Activated CD4-positive, alpha-beta T cell treated with anti-CD3 and anti-CD28 coated beads, Interleukin-2, amount 50 U/mL, for 48 hours (primary cell): ENCODE measurements at places on chromosomes 1 and 21.

GRCh38 chr1:11777658-11778322 lies 15.8 kb downstream of the C1orf167 start:
- no peak for DNase-seq

GRCh38 chr21:36003776-36004175 lies 56.5 kb downstream of the SETD4 start:
- DNase-seq, result no peak

DNA sequence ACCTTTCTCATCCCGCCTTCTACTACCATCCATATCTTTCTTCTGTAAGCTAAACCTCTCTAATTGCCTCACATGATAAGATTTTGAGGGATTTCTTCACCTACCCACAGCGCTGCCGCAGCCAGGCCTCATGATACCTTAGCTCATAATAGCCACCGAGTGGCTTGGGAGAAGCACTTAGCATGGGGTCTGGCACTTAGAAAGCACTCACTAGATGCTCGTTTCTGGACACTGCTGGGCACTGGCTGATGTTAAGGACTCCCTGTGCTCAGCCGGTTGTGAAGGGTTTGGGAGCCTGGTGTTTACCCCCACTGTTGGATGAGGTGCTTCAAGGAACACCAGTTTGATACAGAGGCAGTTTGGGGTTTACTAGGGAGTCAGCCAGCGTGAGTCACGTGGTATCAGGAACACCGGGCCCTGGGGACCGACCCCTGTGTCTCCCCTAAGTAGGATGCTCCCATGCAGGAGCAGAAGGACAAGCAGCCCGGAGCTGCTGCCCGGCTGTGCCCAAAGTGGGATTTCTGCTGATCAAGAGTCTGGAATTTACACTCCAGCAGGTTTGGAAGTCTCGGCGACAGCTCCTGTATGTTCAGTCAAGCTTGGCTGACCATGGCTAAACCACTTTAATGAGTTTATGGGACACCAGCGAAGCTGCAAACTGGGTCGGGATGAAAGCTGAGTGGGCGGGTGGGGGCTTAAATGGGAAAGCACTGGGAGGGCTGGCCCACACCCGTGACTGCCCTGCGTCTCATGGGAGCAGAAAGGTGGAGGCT lies 63.3 kb downstream of the GALNT2 start:
- DNase-seq, result no peak

GRCh38 chr1:2378956-2379732 lies 12.2 kb downstream of the MORN1 start:
- no peak for DNase-seq

GRCh38 chr1:233158322-233158721 lies 137.2 kb downstream of the PCNX2 start:
- no peak for DNase-seq
